ENCODE measurements at places on chromosomes 11 and 22.

GRCh38 chr11:61971248-61972111, 4.0 kb upstream of the FTH1 start:
- no peak for DNase-seq

GRCh38 chr22:37219533-37219932, 7.3 kb upstream of the SSTR3 start:
- no peak for DNase-seq

DNA sequence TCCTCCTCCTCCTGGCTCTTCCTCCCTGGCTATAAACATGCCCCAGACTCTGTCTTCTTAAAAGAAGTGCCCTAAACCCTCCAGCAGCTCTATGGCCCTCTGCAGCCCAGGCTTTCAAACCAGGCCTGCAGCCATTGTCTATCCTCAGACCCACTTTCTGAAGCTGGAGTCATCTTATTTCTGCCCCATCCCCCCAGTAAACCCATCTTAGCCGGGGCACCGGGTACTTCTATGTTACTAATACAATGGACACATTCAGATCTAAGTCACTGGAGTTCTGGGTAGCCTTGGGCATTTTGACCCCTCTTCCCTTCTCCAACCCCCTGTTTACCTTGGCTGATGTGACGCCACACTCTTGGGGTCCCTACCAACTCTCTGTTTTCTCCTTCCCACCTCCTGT, 29.7 kb upstream of the CACNG2 start:
- no peak for DNase-seq

DNA sequence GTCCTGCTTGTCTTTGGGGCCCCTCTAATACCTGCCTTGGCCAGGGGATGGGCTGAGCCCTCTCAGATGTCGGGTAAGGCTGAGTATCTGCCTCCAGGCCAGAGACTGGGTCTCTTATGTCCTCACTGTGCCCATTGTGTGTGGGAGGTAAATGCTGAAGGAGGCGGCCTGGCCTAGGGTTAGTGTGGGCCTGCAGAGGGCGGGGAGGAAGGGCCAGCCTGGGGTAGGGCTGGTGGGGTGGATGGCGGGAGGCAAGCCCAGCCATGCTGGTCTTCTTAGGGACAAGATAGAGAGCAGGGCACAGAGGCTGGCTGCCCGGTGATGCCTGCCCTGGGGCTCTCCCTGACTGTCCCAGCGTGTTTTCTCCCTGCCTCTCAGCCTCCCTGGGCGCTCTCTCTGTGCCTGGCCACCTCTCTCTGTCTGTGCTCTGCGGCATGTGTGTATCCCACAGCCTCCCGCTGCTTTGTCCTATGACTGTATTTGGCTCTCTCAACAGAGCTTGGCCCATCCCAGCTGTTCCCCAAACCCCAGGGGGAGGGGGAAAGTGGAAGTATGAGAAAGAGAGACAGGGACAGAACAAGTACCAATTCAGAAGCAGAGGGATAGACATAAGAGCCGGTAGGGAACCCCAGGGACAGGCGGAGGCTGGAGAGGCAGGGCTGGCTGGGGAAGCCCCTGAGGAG, 57.0 kb downstream of the PDE2A start:
- DNase-seq: no peak

DNA sequence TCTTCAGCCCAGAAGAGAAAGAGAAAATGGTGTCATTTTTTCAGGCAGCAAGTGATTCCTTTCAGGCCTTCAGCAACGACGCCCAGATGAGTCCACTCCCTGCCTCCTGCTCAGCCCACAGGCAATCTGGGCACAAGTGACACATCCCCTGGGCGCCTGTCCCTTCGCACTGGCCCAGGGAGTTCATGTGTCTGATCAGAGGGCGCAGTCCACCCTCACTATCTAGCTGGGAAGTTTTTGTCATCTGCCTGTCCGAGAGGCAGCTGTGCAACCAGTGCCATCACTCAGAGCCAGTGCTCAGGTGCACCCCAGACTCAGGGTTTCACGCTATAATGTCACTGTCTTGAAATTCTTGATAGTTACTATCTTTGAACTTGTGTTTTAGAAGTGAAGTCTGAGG, 1.4 kb upstream of the KCNQ1OT1 start:
- DNase-seq: no peak

DNA sequence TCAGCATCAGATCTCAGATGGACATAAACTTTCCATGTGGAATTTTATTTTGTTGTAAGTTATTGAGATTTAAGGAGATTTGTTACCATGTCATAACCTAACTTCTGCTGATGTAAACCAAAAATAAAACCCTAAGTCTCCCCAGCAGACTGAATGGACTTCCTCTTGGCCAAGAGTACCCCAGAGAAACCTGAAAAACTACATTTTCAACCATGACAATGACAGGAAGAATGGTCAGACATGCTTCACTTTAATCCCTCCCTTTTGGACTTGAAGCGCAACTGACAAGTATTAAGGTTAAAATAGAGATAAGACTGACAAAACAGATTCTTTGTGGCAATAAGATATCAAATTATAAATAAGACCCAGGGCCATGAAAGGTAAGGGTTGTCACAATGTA, 579.7 kb upstream of the RAG2 start:
- no peak for DNase-seq

- no peak for DNase-seq
Observed at GRCh38 chr22:36940676-36941075, 27.2 kb downstream of the CSF2RB start.

DNA sequence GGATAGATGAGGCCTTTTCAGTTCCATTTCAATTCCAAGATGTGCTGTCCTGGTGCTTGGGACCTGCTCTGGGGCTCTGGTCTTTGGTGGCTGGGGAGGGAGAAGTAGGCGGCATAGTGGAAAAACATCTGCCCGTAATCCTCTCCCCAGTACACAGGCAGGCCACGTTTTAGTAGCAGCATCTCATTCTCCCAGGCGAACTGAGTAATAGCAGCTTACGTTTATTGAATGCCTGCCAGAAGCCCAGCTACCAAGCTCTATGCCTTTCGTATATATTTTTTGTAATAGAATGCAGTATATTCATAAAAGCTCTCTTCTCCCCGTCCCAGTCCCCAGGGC, 11.4 kb downstream of the ACO2 start:
- no peak for DNase-seq

DNA sequence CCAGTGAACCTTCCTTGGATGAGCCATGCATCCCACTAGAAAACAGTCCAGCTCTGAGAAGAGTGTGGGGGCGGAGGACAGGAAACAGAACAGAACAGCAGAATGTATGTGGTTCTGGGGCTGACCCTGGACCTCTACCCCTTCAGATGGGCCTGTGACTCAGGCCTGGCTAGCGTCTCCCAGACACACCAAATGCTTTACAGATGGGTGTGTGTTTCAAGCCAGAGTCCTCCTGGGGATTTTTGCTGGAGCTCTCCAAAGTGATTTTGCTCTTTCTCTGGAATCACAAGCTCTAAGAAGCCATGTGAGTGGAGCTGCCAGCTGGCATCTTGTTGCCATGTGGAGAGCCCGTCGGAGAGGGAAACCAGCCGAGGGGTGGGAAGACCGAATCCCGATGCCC, 13.2 kb upstream of the C1QTNF4 start:
- no peak for DNase-seq

DNA sequence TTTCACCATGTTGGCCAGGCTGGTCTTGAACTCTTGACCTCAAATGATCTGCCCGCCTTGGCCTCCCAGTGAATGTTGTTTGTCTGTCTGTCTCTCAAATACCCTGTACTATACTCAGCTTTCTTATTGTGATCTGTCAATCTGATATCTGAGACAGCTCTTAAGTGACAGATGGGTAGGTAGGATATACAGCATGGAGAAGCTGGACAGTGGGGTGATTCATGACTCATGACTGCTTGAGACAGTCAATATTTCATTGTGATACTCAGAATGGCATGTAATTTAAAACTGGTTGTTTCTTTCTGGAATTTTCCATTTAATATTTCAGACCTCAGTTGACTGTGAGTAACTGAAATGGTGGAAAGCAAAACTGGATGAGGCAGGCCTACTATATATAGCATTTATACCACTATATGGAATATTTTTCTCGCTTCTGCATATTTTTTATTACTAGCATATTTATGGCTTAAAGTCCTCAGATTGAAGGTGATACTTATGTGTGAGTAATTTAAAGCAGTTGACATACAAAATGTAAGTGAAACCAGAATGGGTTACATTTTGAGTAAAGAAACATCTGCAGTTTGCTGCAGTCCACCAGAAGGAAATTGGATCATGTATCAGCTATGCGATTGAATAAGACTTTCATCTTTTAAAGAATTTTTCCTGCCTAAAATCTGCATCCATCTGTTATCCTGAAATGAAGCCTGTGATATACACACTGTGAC, 22.3 kb downstream of the ARHGAP42 start:
- DNase-seq: no peak

DNA sequence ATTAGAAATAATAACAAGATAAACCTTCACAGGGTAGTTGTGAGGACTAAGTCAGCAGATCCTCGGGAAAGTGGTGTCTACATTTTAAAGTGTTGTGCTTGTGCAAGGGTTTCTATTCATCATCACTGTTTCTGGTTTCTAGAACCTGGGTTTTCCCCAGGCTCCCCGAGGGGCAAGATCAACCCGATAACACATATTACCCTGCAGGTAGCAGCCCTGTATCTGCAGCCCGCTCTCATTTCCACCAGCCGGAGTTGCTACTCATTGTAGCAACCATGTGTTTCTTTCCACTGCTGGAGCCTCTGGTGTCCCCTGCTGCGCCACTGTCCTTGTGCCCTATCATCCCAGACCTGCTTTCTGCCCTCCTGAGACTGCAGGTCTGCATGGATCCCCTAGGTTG, 67.0 kb downstream of the MIAT start:
- DNase-seq: no peak

GRCh38 chr11:12270215-12270797, 107.1 kb upstream of the PARVA start:
- DNase-seq: no peak

- no peak for DNase-seq
Observed at GRCh38 chr11:75344186-75344585, 7.3 kb downstream of the ARRB1 start.

- no peak for DNase-seq
Observed at GRCh38 chr11:75576499-75576918, 14.5 kb downstream of the SERPINH1 start.

DNA sequence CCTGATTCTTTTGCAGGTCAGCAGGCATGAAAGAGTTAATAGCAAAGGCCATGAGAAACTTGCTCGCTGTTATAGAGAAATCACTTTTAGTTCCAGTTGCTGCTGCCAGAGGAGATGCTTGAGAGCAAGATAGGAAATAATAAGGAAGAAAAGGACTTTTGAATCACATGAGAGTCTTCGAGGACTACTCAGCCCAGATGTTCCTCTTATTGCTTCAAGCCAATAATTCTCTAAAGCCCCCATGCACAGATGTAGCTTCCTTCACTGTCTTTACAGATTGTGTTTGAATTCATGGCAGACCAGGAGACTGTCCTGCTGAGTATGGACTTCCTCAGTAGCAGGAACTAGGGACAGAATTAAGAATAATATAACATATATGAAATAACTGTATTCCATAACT, 50.1 kb upstream of the OLFML1 start:
- DNase-seq: no peak

DNA sequence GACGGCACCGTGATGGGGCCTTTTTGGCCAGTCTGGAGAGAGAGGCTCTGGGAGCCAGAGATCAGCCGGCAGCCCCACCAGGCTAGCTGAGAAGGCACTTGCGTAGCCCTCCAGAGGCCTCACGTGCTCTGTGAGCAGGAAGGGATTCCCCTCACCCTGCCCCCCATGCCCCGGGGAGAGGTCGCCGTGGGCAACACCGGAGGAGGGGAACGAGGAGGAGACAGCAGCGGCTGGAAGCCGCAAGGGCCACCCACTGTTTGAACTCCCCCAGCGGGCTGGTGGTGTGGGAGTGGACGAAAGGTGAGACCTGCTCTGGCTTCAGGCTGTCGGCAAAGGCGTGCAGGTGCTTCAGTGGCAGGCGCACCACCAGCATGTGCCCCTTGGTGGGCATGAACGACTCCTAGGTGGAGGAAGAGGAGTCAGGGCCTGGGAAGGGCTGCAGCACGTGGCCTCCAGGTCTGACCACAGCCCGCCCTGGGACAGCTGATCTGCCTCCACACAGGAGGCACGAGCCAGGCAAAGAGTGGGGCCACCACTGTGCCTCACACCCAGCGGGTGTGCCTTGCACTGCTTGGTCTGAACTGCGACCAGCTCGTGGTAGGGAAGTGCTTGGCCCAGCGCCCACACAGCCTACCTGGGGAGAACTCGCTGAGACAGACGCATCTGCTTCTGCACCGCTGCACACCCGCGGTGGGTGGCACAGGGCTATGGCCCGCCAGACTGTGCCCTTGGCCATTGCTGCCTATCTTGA, 99.9 kb downstream of the MED15 start:
- no peak for DNase-seq

GRCh38 chr11:59225017-59225416, 12.3 kb upstream of the MPEG1 start:
- DNase-seq: no peak

DNA sequence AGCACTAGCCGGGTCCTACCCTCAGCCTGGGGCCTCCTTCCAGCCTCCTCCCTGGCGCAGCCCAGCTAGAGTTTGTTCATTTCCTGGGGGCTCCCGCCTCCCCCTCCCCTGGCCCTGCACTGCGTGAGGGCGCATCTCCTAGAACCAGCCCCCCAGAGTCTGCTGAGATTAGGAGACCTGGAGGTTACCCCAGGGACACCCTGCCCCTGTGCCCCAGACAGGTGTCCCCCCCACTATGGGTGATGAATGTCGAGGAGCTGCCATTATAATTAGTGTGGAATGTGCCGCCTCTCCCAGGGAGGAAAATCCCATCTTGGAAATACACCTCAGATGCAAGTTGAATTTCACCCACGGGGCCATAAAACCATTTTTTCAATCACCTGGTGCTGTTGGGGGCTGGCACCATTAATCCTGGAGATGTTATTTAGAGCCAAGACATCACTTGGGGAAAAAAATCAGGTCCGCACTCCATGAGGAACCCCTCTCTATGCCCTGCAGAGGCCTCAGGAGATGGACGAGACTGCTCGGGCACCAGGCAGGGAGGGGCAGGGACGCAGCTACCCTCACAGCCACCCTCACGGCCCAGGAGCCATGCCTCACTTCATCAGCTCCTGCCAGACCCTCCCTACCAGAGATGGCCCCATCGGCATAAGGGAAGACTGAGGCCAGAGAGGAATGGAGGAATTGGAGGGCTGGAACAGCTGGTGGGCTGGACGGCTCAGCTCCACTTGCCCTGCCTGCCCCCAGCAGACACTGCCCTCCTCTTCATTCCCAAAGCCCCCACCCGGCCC, 197.5 kb downstream of the IGLL1 start:
- no peak for DNase-seq

GRCh38 chr22:46008836-46009596, 32.1 kb upstream of the WNT7B start:
- DNase-seq: no peak

DNA sequence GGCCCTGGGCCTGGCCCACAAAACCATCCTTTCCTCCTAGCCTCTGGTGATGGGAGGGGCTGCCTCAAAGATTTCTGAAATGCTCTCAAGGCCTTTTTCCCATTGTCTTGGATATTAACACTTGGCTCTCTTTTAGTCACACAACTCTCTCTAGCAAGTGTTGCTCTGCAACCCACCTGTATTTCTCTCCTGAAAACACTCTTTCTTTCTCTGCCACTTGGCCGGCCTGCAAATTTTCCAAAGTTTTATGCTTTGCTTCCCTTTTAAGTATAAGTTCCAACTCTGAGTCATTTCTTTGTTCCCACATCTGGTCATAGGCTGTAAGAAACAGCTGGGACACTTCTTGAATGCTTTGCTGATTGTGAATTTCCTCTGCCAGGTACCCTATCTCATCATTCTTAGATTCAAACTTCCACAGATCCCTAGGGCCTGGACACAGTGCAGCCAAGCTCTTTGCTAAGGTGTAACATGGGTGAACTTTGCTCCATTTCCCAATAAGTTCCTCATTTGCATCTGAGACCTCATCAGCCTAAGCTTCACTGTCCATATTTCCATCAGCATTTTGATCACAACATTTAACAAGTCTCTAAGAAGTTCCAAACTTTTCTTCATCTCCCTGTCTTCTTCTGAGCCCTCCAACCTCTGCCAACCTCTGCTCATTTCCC, 93.8 kb downstream of the TRIM29 start:
- no peak for DNase-seq
